ENCODE measurements at places on chromosomes 5 and 9. TPM values are rescaled to one million over a fixed set of nuclear protein-coding genes. Genes with fewer than 3 reads are reported as not detected.

DNA sequence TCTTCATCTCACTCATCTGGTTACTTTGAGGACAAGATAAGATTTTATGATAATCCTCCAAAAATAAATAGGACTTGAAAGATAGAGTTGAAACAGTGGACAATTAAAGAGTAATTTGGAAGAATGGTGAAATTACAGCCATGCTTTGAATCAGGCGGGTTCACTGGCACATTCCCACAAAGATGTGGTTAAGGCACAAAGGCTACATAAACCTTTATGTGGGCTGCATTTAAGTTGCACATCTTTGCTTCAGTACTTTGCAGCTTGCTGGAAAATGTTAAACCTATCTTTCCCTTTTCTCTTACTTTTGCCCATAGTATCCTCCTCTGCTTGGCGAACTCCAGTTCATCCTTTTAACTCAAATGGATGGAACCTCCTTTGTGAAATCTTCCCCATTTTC lies 92.2 kb upstream of the TNFAIP8 start:
- ATAC-seq: no peak

DNA sequence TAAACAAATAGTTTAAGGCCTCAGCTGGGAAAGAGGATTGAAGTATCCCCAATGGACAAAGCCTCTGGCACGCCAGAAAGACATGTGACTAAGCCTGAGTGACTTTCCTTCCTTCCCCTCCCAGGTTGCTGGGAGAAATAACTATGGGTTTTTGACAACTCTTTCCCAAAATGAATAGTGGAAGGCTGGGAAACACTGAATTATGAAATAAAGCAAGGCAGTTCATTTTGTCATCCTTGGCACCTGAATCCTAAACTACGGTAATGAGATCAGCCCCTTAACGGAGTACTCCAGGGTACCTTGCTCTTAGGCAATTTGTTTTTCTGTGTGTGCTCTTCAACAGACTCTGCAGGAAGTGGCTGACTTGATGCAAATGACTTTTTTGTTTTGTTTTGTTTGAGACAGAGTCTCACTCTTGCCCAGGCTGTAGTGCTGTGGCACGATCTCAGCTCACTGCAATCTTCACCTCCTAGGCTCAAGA lies 75.2 kb downstream of the LMNB1 start:
- peak; percentile 59 for ATAC-seq

- ATAC-seq: no peak
Observed at GRCh38 chr5:79971156-79971555, 19.9 kb downstream of the MTX3 start.

DNA sequence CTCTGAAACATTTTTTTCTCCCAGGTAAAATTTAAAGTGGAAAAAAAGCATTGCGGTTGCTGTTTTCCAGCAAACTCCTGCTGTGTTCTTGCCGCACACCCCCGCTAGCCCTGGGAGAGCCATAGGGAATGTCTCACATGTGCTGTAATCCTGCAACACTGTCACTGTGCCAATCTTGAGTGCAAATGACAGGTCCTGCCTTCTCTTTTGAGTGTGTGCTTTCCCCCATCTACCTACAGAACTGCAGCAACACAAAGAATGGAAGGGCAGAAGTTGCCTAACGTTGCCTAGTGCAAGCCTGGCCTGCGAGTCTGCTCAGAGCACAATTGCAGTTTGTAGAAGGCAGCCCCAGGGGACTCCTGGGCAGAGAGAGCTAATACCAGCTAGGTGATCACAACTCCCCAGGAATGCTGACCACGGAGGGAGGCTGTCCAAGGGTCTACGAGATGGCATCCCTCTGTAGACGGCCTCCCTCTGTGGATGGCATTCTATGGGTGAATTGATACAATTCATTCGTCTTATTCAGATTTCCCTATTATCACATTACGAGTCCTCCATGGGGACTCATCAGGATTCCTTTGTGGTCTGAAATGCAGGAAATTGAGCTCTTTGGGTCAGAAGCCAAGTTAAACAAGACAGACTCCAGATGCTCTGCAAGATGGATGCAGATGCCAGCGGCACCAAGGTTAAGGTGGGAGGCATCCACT lies 172.6 kb upstream of the S1PR3 start:
- no peak for ATAC-seq

DNA sequence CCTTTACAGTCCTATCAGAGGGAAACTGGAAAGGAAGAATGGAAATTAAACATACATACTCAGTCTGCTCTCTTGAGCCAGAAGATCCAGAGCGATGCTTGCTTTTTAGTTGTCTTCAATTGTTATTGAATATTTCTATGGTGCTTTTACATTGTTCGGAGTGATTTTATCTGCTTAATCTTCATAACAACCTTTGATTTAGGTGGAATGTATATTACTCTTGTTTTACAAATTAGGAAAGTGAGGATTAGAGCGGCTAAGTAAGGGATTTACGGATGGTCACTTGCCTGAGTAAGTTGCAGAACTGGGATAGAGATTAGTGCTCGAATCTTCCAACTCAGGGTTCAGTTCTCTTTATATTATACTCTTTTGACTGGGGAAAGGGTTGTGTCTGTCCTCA lies 69.1 kb downstream of the PBX3 start:
- no peak for ATAC-seq

- no peak for ATAC-seq
Observed at GRCh38 chr5:138722544-138723177, 30.6 kb upstream of the CTNNA1 start.

GRCh38 chr5:32709750-32710549 lies 1.2 kb upstream of the NPR3 start:
- ATAC-seq: peak; percentile 80

GRCh38 chr5:133977858-133978257 lies 9.4 kb upstream of the C5orf15 start:
- no peak for ATAC-seq

GRCh38 chr9:99373912-99374311 lies 151.8 kb downstream of the SEC61B start:
- no peak for ATAC-seq

GRCh38 chr9:75700252-75700640 lies 190.2 kb upstream of the PCSK5 start:
- no peak for ATAC-seq

DNA sequence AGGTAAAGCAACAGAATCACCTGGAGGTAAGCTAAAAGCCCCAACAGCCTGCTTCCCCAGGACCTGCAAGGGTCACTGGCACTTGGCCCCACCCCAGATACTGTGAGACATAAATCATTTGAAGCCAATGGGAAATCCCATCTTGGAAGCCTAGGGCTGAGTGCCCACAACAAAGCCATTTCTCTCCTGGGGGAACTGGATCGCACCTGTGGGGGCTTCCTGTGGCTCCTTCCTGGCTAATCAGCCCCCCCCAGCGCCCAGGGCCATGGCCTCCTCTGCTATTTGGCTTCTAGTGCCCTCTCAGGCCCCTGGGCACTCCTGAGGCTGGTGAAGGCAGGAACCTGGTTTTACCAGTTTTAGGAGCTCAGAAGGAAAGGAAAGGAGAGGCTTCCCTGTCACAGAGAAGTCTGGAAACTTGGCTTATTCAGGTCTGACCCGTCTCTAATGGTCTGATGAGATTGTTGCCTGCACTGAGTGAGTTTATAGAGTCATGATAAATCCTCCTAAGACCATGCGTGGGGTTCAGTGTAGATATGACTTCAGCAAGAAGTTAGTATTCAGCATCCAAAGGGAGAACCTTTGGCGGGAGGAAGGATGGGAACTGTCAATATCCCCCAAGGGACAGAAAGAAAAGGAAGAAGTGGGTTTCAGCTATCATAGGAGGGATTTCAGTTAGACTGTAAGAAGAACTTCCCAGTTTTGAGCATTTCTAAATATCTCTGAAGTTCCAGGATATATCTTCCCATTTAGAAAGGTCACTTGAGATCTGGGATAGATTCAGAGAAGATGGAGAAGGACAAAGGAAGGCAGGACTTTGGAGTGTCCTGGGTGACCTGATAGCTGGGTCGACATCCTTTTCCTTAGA lies 1.2 kb downstream of the KCNMB1 start:
- no peak for ATAC-seq

GRCh38 chr9:26746357-26747072 lies 146.1 kb downstream of the CAAP1 start:
- no peak for ATAC-seq

- no peak for ATAC-seq
Observed at GRCh38 chr9:120931231-120932085, 4.9 kb upstream of the TRAF1 start.

- ATAC-seq: no peak
Observed at GRCh38 chr5:75721573-75721972, 4.3 kb upstream of the POC5 start.

DNA sequence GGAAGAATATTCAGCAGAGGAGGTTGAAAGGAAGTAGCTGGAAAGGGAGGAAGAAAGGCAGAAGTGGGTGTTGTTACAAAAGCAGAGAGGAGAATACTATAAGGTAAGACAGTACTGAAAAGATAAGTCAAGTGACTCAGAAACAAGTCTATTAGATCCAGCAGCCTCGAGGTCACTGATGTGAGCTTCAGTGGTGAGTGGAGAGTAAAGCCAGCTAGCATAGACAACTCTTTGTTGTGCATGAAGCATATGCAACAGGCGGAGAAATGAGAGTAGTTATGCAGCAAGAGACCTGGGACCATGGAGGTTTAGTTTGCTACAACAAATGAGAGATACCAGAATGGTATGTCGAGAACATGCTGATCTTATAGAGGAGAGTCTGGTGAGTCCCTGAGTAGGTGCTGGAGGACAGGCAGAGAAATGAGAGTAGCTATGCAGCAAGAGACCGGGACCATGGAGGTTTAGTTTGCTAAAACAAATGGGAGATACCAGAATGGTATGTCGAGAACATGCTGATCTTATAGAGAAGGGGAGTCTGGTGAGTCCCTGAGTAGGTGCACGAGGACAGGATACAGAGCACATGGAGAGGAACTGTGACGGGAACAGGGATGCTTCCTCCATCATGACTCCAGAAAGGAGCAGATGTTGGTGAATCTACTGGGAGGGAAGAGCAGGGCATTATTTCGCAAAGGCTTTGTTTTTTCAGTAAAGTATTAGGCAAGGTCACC lies 36.0 kb downstream of the EQTN start:
- no peak for ATAC-seq

GRCh38 chr5:125865166-125865815 lies 557.9 kb upstream of the GRAMD2B start:
- no peak for ATAC-seq

DNA sequence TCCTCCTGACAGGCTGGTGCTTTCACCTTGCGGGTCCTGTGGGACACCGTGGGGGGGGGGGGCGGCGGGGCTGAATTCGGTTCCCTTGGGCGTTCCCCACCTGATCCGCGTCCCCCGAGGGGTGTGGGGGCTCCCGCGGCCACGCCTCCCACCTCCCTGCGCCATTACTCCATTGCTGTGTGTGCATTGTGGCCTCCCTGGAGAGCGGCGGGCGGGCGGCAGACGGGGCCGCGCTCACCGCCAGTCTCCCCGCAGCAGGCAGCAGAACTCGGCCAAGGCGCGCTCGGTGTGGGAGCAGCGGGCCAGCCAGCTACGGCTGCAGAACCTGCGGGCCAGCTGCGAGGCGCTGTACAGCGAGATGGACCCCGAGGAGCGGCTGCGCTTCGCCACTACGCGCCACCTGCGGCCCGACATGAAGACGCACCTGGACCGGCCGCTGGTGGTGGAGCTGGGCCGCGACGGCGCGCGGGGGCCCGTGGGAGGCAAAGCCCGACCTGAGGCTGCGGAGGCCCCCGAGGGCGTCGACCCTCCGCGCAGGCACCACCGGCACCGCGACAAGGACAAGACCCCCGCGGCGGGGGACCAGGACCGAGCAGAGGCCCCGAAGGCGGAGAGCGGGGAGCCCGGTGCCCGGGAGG lies 145.3 kb downstream of the CACNA1B start:
- peak; percentile 63 for ATAC-seq

- ATAC-seq: no peak
Observed at GRCh38 chr9:100452894-100453293, 20.1 kb upstream of the TMEFF1 start.

GRCh38 chr9:78813602-78814180 lies 516.8 kb downstream of the PSAT1 start:
- no peak for ATAC-seq

- no peak for ATAC-seq
Observed at GRCh38 chr9:127140181-127140580, 17.7 kb upstream of the ANGPTL2 start.

GRCh38 chr5:53199882-53200281 lies 90.3 kb upstream of the MOCS2 start:
- ATAC-seq: no peak

The NR5A1 gene
- 0.58 TPM for total RNA-seq

The SHB gene
- total RNA-seq: 10.2 TPM

The EQTN gene
- total RNA-seq: 0.25 TPM

The C9orf43 gene
- 0.54 TPM for total RNA-seq

The ICE1 gene
- total RNA-seq: 25.5 TPM

The SLC45A2 gene
- not detected for total RNA-seq

The FGF10 gene
- total RNA-seq: 0.45 TPM

The PRRX2 gene
- total RNA-seq: 14.4 TPM

The C8G gene
- total RNA-seq: 1.5 TPM

The CLPTM1L gene
- total RNA-seq: 127 TPM

The FBXL7 gene
- total RNA-seq: 3.9 TPM

The PCDHGA8 gene
- total RNA-seq: 0.41 TPM

The APBA1 gene
- total RNA-seq: 6.5 TPM

The UBTD2 gene
- 33.3 TPM for total RNA-seq

The ZNF484 gene
- total RNA-seq: 12.0 TPM

The LHX6 gene
- total RNA-seq: 0.57 TPM

Data from motor neuron (in vitro differentiated cells).